ENCODE measurements at places on chromosomes 6 and 20.
A peak's percentile ranks its signal among the peaks of the same experiment; 100 is the strongest.

DNA sequence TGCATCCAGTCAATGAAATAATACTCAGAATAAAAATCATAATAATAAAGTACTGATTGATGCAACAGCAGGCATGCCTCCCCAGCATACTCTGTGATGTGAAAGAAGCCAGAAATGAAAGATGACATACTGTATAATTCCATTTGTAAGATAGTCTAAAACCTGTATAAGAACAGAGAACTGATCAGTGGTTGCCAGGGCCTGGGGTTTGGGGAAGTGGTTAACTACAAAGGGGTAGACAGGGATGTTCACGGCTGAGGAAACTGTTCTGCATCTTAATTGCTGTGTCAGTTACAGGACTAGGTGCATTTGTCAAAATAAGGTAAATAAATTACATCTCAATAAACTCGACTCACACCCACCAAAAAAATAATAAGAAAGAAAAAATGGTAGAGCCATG is 81.3 kb upstream of the BMP2 start:
- no peak for DNase-seq

DNA sequence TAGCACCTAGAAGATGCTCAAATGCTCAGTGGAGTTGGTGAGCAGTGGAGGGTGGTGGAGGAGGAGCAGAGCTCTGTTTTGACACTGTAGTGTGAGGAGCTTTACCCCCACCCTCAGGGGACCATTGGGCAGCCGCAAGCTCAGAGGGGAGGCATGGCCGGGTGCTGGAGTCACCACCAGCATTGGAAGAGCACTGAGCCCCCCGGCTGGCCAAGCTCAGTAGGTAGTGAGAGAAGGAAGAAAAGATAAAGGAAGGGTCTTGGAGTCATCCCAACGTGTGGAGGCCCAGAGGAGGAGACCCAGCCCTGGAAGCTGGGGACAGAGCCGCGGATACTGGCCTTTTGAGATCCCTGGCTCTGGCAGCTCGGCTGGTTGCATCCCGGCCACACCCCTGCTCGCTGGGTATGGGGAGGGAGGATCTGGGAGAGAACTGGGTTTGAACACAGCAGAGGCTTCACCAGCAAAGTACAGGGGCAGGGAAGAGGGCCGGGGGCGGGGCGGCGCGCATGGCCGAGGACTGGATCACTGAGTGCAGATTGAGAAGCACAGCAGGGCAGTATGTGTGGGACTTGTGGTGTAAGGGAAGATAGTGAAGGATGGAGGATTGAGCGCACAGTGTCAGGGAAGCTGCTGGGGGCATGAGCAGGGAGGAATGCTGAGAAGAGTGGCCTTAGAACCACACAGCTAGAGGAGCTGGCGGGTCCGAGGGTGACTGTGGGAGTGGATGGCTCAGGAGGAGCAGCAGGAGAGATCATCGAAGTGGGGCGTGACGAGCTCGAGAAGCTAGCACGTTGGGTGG is 24.4 kb downstream of the SYNDIG1 start:
- DNase-seq: no peak

GRCh38 chr20:62732031-62732760 is 23.6 kb downstream of the NTSR1 start:
- DNase-seq: no peak

DNA sequence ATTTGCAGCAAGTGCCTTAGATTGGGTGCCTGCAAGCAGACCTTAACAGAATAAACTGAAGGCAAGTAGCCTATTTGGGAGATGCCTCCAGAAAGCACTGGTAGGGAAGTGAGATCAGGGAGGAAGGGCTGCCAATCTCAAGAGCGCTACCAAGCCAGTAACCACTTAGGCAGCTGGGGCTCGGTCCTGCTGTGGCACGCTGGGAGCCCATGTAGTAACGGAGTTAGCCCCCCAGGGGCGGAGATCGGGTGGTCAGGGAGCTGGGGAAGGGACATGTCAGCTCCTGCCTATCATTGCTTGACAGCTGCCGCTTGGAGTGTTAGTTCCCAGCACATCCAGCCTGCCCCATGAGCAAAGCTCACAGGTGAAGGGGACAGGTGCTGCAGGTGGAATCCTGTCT is 127.0 kb downstream of the CEBPB start:
- DNase-seq: peak; percentile 50

GRCh38 chr6:35019831-35020230 is 121.3 kb downstream of the TCP11 start:
- no peak for DNase-seq

DNA sequence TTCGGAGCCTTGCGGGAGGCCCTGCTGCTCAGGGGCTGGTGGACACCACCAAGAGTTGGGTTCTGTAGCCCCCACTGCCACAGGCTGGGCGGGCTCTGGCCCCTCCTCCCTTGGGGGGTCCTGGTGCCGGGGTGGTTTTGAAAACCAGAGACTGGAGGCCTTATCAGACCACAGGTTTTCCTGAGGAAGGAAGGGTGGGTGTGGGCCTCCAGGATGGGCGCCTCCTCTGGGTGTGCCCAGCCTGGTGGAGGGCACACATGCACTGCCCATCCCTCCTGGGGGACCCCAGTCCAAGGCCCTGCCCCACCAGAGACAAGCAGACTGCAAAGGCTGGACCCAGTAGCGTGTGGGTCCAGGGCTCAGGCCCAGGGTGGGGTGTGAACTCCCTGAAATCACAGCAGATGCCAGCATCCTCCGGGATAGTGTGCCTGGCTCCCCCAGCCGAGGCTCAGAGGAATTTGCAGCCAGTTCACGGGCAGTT is 13.5 kb upstream of the ZBTB46 start:
- DNase-seq: no peak

DNA sequence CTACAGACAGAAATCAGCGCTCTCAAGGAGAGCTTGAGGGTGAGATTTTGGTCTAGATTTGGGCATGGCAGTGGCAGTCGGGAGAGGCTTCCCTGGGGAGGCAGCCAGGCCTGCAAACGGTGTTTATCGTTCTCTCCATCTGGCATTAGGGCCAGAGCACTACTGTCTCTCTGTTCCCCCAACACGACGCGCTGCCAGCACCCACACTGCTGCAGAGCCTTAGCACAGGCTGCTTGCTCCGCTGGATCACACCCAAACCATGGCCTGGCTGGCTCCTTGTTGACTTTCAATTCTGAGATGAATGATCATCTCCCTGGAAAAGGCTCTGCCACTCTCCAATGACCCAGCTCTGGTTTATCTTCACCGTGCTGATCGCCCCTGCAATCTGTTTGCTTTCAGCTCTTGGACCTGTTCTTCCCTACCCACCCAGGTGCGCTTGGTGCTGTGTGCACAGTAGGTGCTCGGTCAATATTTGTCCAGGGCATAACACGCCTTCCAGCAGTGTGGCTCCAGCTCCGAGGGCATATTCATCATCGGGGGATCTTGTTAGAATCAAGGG is 106.1 kb downstream of the TFAP2C start:
- DNase-seq: peak; percentile 19

- DNase-seq: peak; percentile 62
These were observed 27.8 kb downstream of the PAQR8 start for GRCh38 chr6:52389626-52390360.

DNA sequence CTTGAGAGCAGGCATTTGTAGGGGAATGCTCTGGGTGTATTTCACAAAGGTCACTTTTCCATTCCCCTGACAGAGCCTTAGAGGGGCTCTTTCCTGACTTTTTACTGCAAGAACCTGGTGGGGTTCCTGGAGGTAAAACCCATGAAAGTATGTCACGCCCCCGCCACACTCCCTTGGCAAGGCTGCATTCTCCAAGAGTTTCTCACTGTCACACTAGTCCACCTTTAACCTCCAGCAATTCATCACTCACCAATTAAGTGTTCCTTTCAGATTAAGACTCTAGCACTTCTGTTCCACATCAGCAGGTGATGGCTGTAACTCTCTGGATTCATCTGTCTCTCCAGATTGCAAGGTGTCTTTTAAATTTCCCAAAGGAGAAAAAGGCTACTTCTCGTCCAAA is 32.7 kb upstream of the NKX2-4 start:
- DNase-seq: no peak

- no peak for DNase-seq
These were observed 662.8 kb downstream of the TBC1D32 start for GRCh38 chr6:120671519-120671918.

DNA sequence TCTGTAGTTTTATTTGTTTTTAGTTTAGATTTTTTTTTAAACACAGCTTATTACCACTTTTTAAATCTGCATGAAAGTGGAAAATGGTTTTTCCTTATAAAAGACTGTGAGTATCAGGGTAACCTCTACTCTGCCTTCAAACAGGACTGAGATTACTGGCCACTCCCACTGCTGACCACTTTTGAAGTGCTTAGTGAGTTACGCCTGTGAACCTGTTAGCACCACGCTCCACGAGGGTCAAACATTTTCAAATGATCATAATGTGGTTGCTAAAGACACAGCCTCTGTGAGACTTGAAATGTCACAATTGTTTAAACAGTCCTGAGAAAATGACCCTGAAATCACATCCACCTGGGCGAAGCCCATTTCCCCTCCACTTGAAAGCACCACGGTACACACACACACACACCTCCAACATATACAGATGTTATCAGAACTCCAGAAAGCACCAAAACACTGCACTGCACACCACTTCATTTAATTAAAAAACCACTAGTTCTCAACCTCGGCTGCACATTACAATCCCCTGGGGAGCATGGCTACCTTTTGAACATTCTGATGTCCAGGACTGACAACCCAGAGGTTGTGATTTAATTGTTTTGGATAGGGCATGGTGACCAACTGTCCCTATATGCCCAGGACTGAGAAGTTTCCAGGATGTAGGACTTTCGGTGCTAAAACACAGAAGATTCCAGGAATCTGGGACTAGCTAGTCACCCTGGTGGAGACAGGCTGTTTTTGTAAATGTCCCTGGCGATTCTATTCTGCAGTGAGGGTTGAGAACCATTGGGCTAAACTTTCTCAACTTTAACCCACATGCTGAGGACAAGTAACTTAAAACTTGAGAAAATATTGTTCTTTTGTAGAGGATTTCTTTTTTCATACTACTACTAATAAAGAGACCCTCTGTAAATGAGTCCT is 176.4 kb upstream of the MYLIP start:
- no peak for DNase-seq

- DNase-seq: no peak
These were observed 78.4 kb downstream of the RNASET2 start for GRCh38 chr6:166877906-166878305.

GRCh38 chr6:156068881-156069280 is 613.2 kb upstream of the NOX3 start:
- no peak for DNase-seq

- DNase-seq: no peak
These were observed 248.0 kb downstream of the PHF3 start for GRCh38 chr6:63883597-63883996.

DNA sequence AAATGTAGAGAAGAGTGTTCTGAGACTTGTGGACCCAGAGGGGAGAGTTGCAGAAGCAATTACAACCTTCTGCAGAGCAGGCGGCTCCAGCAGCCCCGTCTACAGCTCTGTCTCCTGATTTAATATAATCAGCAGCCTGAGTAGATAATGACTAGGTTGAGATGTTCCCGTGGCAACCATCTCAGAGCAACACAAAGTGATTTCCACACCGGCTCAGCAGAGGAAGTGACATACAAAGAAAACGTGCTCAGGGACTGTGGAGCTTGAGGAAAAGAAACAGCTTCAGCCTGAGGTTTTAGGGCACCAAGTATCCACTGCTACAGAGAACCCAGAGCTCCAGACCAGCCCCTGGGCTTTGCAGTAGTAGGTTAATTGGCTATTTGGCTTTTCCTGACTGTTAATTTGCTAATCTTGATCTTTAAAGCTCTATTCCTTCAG is 136.4 kb downstream of the MTFR2 start:
- peak; percentile 92 for DNase-seq

DNA sequence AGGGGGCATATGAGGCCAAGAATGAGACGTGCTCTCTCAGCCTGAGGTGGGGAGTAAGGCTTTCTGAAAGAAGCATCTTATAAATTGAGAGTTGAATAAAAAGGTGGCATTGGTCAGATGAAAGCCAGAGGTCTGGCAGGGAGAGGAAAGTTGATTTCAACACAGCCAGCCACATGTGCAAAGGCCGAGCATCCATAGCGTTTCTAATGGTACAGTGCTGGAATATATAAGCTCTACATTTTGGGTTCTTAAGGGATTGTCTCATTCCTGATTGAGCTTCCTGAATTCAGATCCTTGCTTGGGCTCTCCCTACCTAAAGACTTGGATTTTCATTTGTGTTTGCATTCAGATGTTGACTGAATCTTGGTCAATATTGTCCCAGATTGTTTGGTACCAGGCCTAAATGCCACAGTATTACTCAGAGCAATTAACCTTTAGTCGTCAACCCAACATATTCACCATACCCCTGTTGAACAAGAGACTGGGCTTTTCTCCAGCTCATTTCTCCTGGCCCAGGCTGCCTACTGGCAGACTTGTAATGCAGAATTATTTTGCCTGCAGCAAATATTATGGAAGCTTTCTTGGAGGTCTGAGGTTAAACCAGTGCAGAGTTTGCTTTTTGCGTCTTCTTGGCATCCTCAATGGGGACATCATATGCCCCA is 14.5 kb upstream of the BCAS1 start:
- no peak for DNase-seq

GRCh38 chr6:1619673-1620503 is 10.2 kb downstream of the FOXC1 start:
- DNase-seq: no peak

DNA sequence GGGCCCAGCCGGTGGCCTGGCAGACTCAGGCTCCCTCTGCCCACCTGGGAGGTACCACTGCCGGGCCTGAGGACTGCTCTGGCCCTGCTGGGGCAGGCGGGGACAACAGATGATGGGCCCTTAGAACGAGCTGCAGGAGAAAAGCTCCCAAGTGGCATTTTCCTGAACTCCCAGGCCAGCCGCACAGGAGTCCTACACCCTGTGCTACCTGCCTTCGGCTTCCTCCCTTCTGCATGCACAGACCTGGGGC is 41.3 kb downstream of the DSTN start:
- no peak for DNase-seq

GRCh38 chr6:136249336-136249735 is 775 bp downstream of the MTFR2 start:
- DNase-seq: no peak

DNA sequence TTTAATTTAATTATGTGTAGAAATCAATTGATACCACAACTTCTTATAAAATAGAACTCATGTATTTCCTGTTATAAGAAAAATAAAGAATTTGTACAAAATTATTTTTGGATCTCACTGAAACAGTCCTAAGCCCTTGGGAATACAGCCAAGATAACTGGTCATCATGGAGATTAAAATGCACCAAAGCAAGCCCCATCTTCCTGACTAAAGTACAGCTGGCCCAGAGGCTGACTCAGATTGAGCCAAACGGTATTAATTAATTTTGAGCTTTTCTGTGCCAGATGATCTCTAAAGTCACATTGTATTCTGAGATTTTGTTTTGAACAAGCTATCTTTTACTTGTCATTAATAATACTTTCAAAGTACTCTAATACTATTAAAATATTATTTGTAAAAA is 978.5 kb downstream of the TBC1D32 start:
- no peak for DNase-seq

- DNase-seq: no peak
These were observed 74.2 kb downstream of the RIOK1 start for GRCh38 chr6:7463785-7464184.

Data from DMS153 (cell line).